Stimulated activated CD8-positive, alpha-beta memory T cell treated with anti-CD3 and anti-CD28 coated beads, Interleukin-4, amount 100 ng/mL, for 24 hours (primary cell): ENCODE measurements at places on chromosomes 6 and 20.

DNA sequence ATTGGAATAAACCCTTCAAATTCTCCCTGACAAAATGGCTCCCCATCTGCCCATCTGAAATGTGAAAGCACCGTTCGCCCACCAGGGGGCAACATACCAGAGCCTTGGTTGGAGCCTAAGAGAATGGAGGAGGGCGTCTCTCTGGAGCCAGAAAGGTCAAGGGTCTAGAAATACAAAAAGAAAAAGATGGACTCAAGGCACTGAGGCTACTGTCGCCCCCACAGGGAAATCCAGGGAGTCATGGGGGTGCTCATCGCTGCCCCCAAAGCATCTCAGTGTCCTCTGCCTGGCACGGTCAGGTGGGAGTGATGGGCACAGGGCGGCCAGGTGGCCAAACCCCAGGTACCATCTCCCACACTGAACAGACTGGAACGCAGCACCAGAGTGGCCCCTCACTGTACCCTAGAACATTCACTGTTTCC, 136.3 kb downstream of the ZMYND8 start:
- peak; percentile 35 for DNase-seq

DNA sequence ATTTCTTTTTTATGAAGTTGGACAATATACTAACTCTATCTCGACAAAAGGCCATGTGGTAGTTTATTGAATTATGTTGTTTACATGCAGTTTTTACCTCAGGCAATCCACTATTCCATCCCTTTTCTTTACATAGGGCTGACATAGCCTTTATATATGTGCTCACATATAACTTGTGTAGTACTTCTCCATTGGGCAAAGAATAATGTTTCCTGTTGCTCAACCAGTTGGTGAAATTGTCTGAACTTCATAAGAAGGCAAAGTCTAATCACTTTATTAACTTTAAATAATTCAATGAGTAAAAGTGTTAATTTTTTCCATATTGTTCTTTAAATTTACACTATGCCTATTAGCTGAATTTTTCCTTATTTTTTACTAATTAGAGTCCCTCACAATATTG, 1272.1 kb downstream of the EPHA7 start:
- DNase-seq = no peak

GRCh38 chr6:126540161-126540560, 200.2 kb downstream of the CENPW start:
- no peak for DNase-seq

DNA sequence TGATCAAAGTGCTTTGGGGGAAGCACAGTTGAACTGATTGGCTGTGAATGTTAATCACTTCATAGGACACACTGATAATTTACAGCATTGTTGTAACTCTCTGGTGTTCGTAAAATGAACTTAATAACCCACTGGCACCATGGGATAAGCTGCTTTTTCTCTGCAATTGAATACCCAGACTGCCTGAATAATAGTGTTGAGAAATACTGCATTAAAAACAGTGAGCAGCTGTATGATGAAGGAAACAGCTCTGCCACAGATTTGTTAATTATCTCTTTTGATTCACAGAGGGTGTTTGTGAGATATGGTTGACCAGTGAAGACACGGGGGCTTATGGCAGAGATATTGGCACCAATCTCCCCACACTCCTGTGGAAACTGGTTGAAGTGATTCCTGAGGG, 420.9 kb downstream of the CDKAL1 start:
- DNase-seq = no peak

DNA sequence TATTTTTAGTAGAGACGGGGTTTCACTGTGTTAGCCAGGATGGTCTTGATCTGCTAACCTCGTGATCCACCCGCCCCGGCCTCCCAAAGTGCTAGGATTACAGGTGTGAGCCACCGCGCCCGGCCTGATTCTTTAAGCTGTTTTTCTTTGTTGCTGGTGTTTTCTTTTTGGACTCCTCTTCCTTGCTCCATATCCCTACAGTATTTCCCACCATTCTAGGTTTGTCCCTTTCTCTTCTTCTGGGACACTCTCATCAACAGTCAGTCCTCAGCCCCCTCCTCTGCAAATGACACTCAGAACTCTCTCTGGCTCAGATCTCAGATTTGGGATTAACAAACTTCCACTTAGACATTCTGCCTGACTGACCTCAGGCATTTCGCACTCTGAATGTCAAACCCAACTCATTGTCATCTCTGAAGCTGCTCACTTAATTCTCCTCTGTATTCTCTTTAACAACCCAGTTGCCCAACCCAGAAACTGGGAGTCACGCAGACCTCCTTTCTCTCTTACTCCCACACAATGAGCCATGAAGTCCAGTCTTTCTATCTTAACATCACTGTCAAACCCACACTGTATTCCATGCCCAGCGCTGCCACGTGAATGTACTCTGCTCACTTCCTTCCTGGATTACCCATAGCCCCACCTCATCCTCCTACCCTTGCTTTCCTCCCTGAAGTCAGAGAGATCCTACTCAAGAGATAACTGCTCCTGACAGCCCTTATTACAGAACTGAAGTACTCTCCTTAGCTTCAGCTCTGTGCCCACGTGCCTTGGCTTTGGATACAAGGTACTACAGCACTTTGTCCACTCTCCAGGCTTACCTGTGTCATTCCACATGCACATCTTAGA, 2.6 kb downstream of the MPIG6B start:
- no peak for DNase-seq

DNA sequence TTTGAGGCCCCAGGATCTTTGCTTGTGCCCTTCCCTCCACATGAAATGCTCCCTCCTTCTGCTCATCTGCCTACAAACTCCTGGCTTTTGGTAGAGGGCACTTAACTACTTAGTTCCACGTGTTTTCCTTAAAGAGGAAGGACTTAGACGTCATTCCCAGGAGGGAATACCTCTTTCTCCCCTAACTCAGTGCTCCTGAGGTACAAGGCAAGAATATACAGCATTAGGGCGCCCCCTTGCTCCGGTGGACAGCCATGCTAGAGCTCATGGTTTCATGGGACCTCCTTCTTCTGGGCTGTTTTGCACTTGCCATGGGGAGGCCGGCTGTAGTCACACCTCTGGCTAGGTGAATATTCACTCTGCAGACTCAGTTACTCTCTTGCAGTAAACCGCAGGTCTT, 93.8 kb upstream of the LY86 start:
- DNase-seq = no peak

DNA sequence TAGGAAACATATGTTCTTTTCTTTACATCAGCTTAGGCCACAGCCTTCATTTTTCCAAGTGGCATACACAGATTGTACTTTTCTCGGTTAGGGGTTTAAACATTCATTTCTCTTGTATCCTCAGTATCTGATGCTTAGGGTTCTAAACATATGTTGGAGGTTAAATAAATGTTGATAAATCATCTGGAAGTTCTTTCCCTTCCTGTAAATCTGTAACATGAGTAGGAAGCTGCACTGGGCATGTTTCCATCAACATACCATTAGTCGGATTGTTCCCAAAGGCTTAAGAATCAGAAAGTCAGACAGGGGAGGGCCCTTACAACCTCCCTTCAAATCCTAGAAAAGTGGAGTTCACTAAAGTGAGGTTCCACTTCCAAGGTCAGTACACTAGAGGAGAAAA, 54.8 kb upstream of the BCLAF1 start:
- no peak for DNase-seq

GRCh38 chr6:144027932-144028587, 20.0 kb upstream of the PLAGL1 start:
- no peak for DNase-seq

DNA sequence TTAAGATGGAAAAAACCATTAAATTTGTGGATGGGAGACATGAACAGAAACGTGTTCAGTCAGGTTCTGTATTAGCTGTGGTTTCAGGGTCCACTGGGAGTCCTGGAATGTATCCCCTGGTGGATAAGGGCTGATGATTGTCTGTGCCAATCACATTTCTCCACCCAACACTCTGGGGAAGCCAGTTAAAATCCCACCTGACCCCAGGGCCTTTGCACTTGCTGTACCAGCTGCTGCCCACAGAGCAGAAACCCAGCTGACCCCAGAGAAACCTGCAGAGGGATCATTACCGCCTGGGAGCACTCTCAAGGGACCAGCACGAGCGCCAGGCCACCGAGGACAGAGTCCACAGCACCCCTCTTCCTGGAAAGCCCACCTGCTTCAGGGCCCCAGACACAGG, 260.7 kb downstream of the PREX1 start:
- no peak for DNase-seq

DNA sequence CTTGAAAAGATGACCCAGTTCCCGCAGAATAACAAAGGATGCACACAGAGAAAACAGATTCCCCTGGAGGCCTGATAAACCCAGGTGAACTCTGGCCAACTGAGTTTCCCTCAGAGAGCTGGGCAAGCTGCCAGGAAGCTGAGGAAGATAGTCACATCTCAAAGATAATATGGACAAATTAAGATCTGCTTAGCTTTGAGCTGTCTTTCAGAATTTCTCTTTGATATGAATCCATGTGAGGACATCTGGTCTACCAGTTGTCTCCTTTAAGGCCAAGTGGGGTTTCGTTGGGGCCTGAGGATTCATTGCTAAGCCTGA, 59.5 kb downstream of the ID4 start:
- DNase-seq = no peak

- DNase-seq = no peak
Observed at GRCh38 chr20:59821201-59821600, 112.2 kb downstream of the SYCP2 start.

DNA sequence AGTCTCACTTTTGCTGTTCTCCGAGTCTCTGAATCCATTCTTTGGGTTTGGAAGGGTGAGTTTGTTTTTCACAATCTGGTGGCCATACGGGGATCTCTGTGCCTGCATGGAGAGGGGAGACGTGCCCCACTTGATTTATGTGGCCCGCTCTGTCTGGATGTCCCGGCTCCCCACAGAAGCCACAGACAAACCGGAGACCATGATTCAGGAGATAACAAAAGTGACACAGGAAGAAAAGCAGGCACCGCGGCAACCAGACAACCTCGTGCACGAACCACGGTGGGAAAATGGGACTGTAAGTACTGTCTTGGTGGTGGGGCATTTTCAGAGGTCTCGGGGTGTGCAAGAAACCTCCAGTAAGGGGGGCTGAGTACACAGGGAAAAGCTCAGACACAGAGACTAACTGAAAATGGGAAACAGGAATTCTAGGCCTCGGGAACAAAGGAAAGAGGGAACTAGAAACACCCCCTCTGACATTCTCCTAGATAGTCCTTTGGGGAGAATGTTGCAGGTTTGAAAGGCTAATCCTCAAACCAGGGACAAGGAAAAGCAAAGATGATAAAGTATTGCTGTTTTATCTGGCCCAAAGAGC, 22.1 kb upstream of the ZNF318 start:
- DNase-seq = no peak

GRCh38 chr6:111652156-111652555, 46.5 kb upstream of the TRAF3IP2 start:
- DNase-seq = no peak

DNA sequence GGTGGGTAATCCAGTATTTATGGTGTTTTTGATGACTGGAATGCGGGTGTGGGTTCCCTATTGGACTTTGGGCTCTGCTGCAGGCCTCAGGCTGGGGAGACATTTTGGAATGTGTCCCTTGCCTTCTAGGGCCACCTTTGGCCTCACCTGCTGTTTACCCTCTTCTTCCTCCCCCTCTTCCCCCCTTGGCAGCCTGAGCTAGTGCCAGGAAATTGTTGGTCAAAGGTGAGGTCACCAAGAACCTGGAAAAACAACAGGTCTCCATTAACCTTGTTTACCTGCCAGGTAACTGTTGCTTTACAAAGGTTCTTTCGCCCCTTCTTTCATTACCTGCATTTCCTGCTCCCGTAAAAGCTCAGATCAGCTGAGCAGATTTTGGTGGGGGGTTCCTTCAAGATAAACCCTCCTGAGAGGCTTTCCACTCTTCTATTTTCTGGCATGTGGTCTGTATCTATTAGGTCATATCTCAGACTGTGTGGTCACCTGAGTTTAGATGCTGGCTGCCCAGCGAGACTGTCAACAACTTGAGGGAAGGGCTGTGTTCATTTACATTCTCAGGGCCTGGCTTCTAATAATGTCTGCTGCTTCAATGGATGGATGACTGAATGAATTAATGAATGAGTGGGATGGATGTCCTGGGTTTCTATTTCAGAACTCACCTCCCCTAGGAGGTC, 34.7 kb downstream of the VEGFA start:
- no peak for DNase-seq

- DNase-seq = no peak
Observed at GRCh38 chr6:25623879-25624278, 28.1 kb upstream of the SCGN start.

- DNase-seq = no peak
Observed at GRCh38 chr6:128005009-128005408, 104.2 kb upstream of the THEMIS start.

GRCh38 chr20:45341939-45342854, 6.0 kb downstream of the SDC4 start:
- DNase-seq = no peak

GRCh38 chr6:169589699-169590257, 112.1 kb downstream of the WDR27 start:
- DNase-seq = no peak

DNA sequence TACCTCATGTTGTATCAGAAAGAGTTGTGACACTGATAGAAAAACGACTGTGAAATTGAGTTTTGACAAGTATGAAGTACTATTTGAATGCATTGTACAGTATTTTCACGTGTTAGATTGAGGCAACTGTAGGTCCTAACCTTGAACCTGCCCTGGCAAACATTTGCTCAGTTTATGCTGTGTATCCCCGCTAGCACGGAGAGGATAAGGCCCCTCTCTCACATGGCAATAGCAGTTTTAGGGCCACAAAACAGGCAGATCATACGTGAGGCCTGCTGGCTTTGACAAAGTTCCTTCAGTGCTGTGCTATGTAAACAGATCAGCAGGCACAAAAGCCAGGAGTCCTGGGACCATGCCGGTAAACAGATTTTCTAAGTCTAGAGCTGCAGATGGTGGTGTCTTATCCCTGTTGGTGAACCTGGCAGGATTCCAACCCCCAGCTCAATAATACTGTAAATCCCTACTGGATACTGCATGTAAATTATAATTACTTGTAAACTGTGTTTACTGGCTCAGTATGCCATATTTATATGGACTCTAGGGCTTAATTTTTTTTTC, 23.8 kb upstream of the FAM217A start:
- no peak for DNase-seq

- peak; percentile 40 for DNase-seq
Observed at GRCh38 chr6:138001750-138002349, 105.4 kb downstream of the PERP start.

- DNase-seq = no peak
Observed at GRCh38 chr6:10268111-10268510, 146.8 kb downstream of the TFAP2A start.

DNA sequence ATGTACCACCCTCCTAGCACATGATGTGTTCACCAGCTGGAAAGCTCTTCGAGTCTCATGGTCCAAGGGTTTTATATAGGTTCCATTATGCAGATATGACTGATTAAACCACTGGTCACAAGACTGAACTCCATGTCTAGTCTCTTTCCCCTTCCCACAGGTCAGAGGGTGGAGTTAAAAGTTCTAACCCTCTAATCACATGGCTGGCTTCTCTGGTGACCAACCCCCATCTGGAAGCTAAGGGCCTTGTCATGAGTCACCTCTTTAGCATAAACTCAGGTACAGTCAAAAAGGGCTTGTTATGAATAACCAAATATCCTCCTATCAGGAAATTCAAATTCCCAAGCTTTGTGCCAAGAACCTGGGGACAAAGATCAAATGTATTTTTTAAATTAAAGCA, 52.0 kb upstream of the KLHL31 start:
- DNase-seq = no peak
